ENCODE measurements at places on chromosomes 4 and X.

GRCh38 chr4:185109736-185110135 lies 33.3 kb upstream of the SLC25A4 start:
- DNase-seq = no peak

- DNase-seq = no peak
Observed at GRCh38 chrX:22090181-22090580, 58.1 kb downstream of the PHEX start.

DNA sequence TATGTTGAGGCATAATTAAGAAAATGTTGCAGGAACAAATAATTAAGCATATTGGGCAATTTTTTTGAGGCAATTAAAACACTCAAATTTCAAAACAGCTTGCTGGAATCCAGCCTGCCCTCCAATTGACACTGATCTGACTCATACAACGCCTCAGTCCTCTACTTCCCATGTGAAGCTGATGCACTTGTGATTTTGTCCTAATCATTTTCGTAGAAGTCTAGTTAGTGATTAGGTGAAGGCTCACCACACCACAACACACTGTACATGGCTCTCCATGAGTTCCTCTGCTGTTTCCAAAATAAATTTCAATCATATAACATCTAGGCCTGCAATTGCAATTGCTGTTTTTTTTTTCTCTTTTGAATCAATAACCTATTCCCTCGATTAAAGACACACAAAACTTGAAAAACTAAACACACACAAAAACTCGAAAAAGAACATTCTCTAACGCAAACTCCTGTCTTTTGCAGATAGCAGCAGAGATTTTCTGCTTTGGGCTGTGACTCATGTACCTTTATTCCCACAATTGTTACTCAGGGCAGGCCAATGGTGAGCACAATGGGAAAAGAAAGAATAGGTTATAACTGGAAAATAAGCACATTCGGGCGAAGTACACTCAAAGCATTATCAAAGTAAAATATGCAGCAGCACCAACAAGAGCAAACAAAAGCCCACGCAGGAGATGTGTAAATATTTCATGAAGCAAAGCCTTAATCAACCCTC lies 1.7 kb downstream of the GPRIN3 start:
- peak; percentile 71 for DNase-seq

DNA sequence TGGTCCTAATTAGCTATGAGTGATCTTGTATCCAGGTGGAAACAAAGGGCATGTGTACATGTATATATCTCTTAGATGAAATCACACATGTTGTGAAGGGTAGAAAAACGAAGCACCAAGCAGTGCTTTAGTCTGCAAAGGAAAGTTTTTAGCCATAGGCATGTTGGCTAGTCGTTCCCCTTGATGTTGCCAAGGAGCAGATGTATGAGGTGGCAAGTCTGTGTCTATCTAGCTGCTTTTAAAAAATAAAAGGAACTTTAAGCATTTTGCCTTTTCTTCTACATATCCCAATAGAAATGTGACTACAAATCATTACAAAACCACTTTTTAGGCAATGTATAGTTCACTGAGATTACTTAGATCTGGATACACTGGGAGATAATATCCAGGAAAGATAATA lies 63.1 kb downstream of the NSUN7 start:
- DNase-seq = no peak

GRCh38 chr4:156824451-156825060 lies 147.0 kb downstream of the PDGFC start:
- no peak for DNase-seq

GRCh38 chrX:130788786-130789581 lies 114.0 kb downstream of the ENOX2 start:
- DNase-seq = no peak
